ENCODE measurements at places on chromosomes 16 and 17.

DNA sequence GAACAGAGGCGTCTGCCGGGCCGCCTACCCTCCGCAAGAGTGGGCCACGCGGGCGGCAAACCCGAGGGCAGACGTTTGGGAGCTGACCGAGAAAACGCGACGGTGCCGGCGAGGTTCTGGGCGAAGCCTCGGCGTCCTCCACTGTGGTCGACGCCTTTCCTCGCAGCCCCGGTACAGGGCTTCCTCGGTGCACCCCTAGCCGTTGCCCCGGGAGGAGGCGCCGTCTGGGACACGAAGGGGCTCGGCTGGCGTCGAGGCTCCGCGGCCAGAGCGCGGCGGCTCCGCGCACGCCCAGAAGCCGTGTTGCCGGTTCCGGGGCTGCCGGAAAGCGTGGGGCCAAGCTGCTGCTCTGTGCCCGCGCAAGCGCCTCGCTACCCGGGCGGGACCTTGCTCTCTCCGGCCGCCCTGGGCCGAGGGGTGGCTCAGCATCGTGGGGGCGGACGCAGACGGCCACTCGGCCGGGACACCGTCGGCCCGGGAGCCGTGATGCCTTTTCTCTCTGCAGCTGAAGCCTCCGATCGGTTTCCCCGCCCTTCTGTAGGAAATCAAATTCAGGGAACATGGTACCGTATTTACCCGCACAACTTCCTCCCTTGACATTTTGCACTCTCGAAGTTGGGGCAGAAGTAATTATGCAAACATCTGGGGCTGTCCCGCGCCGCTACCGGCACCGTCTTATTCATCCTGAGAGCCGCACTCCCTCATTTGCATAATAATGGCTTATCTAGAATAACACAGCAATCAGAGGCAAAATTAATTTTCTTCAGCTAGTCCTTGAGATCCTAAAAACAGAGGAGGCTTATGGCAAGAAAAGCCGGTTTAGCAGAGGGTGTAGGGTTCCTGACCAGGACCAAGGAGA, 7.3 kb upstream of the CBX8 start:
- no peak for DNase-seq

GRCh38 chr17:72053036-72053435, 67.8 kb upstream of the SOX9 start:
- DNase-seq: no peak

- DNase-seq: peak; percentile 86
Measured at GRCh38 chr17:82118815-82119380, 20.9 kb upstream of the FASN start.

GRCh38 chr17:68403122-68403521, 54.2 kb downstream of the WIPI1 start:
- DNase-seq: no peak

DNA sequence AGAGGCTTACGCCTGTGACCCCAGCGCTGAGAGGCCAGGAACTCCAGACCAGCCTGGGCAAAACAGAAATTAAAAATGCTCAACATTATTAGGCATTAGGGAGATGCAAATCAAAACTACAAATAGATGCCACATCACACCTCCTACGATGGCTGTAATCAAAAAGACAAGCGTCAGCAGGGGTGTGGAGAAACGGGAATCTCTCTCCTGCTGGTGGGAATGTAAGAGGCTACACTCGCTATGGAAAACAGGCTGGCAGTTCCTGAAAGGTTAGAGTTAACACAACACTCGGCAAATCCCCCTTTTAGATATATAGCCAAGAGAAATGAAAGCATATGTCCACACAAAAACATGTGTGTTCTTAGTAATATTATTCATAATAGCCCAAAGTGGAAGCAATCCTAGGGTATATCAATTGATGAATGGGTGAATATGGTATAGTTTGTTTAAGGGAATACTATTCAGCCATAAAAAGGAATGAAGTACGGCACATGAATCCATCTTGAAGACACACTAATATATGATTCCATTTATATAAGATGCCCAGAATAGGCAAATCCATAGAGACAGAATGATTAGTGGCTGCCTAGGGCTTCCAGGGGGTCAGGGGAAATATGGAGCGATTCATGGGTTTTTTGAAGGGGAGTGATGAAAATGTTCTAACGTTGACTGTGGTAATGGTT, 1.8 kb upstream of the NPRL3 start:
- DNase-seq: no peak

Measured in COLO829 (cell line).